ENCODE measurements at places on chromosomes 4 and X.

GRCh38 chrX:150196285-150196684 is 166.8 kb upstream of the MAMLD1 start:
- DNase-seq = no peak

DNA sequence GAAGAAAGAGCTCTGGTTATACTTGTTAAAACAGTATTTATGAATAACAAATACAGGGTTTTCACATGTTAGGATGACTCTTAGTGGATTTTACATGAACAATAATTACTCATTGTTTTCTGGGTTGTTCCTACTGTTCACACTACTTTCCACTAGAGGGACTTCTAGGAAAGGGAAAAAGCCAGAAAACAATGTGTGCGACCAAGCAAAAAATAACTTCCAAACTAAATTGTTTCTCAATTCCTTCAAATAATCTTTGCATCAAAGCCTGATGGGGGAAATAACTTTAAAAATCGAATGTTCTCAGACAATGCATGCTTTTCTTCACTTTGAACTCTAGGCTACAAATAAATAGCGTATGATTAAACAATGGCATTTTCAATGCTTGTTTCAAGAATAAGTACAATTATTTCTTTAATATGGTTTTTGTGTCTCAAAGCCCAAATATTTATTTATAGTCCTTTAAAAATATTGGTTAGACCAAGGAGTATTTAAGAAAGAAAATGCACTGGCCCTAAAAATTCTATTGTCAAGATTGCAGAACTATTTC is 72.1 kb upstream of the ETNPPL start:
- DNase-seq = peak; percentile 4

GRCh38 chr4:75654905-75655304 is 18.3 kb downstream of the G3BP2 start:
- DNase-seq = no peak

DNA sequence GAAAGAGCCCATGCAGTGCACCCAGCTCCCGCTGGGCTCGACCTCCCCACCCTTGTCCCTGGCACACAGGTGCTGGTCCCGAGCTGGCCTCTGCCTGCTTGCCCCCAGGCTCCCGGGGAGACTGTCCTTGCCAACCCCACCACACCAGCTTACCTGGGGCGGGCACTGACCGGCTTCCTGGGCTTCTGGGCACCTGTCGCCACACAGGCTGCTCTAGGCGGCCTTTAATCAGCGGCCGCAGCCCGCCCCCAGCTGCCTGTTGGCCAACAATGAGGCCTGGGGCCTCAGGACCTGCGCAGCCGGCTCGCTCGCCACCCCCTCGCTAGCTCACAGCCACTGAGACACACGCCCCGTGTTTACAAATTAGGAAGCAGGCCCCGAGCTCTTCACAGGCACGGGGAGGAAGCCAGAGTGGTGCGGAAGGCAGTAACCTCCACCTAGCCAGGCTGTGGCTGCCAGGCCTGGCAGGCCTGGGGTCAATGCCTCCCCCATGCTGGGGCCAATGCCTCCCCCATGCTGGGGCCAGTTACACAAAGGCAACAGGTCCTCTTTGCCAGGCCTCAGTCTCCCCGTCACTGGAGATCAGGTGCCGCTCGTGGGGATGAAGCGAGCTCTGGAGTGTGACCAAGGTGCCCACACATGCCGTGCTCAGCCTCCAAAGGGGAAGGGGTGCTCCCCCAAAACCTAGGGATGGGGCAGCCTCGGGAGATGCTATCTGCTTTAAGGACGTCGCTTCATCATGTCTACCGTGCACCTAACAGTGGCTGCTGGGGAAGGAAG is at the start of gene TREX2:
TREX2 (minus strand) TSS at position 201 of the 780 bp plus-strand sequence. CDS start 626 bp downstream, outside the sequence.
- no peak for DNase-seq

DNA sequence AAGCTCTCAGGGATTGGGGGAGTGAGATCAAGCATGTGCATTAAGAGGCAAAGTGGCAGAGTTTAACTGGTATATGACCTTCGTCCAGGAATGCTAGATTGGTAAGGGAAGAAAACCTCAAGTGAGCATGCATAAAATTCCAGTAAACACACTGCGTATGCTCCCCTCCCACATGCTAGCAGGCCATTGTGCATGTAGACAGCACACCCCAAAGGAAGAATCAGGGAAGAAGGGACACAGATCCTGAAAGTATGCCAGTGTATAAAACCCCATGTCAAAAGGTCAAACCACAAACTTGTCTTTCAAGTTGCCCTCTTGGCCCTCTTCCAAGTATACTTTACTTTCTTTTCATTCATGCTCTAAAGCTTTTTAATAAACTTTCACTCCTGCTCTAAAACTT is 405.2 kb upstream of the CNKSR2 start:
- no peak for DNase-seq

DNA sequence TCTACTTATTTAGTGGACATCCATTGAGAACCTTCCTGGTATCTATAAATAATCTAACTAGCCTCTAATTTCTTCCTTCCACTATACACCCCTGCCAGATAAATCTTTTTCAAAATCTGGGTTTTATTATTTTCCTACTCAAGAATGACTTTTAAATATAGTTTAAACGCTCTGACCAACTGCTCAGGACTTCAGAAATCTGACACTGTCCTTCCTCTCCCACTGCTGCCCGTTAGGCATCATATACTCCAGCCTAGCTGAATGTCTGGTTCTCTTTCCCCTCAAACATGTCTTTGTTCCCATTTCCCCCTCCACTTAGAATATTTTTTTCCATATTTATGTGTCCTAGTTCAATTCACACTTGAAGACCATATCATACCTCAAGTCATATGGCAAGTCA is 35.2 kb upstream of the CBLL2 start:
- no peak for DNase-seq

DNA sequence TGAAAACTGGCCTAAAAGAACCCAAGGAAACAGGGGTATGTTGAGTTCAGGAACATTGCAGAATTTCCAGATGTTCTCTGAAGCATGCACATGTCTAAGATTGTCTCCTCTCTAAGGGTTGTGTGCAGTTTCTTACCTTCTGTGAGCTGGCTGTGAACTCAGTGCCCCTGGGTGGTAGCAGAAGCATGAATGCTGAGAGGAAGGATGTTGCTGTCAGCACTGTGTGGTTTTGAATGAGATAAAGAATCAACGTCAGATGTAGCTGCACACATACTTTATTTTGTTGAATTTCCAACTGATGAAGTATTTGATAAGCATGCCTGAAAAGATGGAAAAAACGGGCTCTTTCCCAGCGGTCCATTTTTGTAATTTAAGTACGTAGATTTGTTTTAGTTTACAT is 23.8 kb upstream of the CD38 start:
- no peak for DNase-seq

- DNase-seq = no peak
Observed at GRCh38 chr4:102168580-102168979, 176.7 kb downstream of the SLC39A8 start.

DNA sequence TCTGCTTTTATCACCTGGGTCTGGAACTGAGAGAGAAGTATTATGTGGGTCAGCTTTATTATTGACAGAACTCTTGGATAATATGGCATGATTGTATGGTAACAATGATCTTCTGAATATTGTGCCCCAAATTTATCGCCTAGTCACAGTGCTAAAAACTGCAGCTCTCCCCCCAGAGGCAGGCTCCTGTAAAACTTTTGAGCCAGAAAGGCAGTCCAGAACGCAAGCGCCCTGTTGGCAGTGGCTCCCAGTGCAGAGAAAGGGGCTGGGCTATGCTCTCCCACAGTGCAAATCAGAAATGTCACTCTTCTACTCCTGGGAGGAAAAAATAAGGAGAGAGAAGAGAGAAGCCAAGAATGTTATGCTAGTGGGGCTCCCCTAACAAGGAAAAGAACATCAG is 50.5 kb downstream of the HELT start:
- DNase-seq = no peak

GRCh38 chr4:142309772-142310171 is 536.3 kb downstream of the INPP4B start:
- DNase-seq = no peak

DNA sequence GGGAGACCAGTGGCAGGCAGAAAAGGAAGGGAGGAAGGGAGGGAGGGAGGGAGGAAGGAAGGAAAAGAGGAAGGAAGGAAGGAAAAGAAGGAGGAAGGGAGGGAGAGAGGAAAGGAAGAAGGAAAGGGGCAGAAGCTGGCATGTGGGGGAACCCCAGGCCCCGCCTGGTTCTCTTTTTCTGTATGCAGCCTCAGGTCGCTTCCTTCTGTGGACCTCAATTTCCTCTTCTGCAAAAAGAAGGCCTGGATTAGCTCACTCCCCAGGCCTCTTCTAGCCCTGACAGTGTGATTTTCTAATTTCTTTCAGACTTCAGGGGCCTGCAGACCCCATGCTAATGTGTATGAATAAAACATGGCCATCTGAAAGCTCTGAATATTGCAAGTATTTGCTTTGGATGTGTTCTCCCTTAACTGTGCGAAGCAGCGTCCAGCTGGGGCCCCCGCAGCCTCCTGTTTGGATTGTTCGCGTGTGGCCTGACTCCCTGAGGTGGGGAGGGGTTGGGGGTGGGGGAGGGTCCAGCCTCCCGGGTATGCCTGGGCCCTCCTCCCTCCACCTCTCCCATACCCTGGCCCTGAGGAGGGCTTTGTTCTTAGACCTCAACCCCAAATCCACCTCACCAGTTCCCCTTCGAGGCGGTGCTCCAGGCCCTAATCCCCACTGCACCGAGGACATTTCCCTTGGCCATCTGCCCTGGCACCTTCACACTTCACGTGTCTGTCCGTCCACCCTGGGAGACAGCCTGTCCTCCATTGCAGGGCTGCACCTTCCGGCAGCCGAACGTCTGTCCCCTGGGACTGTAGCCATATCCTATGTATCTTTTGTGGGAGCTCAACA is 199.9 kb upstream of the ATP6AP2 start:
- no peak for DNase-seq

DNA sequence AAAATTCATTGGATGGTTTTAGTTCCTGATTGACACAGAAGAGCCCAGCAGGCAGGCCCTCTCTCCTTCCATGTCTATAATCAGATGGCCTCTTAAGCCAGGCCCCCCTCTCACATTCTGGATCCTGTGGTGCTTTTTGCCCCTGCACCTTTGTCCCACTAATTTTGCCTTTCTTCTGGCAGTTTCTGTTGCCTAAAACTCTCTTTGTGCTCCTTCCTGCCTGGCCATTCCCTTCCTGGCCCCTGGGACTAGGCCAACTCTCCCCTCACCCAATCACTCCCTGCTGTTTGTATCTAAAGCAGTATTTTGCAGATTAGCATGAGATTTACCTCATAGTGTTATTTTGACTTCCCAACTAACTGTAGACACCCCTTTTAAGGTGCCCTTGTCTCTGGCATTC is 42.7 kb upstream of the DDX3X start:
- no peak for DNase-seq

DNA sequence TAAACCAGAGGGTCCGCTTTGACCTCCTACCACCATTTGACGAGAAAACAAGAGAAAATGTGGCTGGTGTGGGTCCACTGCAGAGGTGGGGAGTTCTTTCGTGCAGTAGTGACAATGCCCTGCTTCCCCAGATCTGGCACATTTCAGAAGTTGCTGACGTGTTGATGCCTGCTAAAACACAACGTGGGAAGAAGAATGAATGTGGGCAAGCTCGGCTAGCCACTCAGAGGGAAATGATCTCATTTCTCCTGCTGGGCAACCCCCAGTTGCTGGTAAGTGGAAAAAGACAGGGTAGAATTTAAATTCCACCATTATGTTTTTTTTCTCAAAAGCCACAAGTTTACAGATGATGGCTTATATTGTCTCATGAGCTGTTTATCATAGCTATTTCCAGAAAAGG is 77.9 kb downstream of the LUZP4 start:
- no peak for DNase-seq

DNA sequence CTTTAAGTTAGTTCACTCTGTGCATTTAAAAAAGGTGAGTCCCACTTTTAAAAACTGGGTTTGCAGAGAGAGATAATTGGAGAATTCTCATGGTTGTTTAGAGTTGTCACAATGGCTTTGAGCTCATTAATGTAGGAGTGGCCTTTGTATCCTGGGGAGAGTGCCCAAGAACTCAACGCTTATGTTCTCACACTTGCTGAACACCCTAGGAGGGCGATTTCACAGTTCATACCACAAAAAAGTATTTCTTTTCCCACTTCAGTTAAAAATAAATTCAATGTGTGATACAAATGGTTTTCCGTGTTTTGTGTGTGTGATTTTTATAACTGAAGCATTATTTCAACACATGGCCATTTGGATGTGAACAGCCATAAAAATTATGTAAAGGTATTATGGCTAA is 8.4 kb downstream of the EMCN start:
- no peak for DNase-seq

- DNase-seq = no peak
Observed at GRCh38 chr4:187692626-187693025, 302.9 kb upstream of the ZFP42 start.

DNA sequence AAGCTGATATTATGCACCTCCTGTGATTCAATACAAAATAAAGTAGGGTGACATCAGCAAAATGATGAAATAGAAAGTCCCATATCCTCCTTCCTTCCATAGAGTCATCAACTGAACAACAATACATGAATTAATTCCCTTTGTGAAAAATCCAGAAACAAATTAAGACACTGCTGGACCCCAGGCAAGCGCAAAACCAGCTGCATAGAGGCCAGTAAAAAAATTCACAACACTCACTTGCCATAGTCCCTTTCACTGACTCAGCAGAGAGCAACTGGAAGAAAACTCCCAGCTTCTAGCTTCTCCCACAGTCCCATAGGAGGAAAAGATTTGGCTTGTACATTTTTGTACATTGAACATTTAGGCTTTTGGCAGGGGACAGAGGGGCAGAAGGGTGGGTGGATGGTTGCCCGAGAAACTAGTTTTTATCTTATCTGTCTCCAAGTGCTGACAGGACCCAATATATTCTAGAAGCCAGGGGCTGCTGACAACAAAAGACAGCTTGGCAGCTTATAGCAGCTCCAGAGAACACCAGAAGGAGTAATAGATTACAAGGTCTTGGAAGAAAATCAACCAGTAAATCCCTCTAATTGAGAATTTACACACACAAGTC is 124.6 kb downstream of the NDST3 start:
- DNase-seq = no peak

- DNase-seq = no peak
Observed at GRCh38 chr4:151043803-151044515, 28.9 kb upstream of the LRBA start.

GRCh38 chrX:40108959-40109287 is 11.2 kb upstream of the BCOR start:
- peak; percentile 71 for DNase-seq

- no peak for DNase-seq
Observed at GRCh38 chr4:125062115-125063050, 252.4 kb upstream of the FAT4 start.

DNA sequence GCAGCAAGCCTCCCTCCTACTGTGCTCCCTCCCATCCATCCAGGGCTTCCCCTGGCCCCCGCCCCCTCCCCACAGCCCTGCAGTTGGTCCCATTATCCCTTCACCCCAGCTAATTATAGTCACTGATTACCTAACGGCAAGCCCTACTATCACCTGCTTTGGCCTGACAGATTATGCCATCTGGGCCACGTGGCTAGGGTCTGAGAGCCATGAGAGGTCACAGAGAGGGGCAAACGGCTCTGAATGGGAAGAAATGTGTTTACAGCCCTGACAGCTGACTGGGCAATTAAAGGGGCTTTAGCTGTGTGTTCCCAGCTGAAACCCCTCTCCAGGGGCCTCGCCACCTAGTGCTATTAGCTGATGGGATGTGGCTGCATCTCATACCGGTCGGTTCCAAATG is 134.4 kb upstream of the CPEB2 start:
- no peak for DNase-seq

GRCh38 chr4:170386971-170387370 is 297.2 kb upstream of the AADAT start:
- DNase-seq = no peak

All from GM20000 (cell line).